ENCODE measurements at places on chromosomes 4 and X. TPM values are rescaled to one million over a fixed set of nuclear protein-coding genes. Genes with fewer than 3 reads are reported as not detected.

DNA sequence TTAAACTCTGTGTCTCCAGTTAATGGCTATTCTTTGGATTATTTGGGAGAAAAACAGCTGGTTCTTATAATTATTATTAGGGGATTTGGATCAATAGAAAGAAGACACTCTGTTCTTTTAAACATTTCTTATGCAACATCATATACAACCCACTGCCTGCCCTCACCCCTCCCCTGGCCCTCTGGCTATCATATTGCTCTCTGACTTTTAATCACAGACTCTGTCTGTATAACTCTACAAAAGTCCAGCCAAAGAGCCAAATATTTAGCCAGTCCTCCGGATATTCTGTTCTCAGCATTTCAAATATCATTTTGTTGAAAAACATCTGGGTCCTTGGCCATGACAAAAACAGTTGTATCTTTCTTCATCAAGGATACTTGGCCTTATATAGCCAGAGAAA, 19.0 kb upstream of the PACRGL start:
- DNase-seq, result no peak

The IBSP gene
- not detected for polyA plus RNA-seq

The TCEANC gene
- polyA plus RNA-seq, result 0.69 TPM

- no peak for DNase-seq
Measured at GRCh38 chr4:14883166-14883565, 119.1 kb upstream of the CPEB2 start.

The SYNPO2 gene
- 0.22 TPM for polyA plus RNA-seq

The SPACA5 gene
- not detected for polyA plus RNA-seq

The UGT8 gene
- 1.9 TPM for polyA plus RNA-seq

DNA sequence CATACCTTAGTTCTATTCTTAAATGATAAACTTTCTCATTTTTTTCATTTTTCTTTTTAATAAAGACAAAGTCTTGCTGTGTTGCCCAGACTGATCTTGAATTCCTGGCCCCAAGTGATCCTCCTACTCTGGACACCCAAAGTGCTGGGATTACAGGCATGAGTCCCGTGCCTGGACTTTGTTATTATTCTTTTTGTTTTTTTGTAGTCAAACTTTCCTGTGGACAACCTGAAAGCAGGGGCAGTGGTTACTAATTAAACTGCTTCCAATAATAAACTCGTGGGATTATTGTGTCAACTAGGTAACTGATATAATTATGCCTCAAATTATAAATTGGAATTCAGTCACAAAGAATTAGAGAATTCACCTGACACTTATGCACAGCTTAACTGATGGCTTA, 107.8 kb upstream of the RAPGEF2 start:
- DNase-seq, result no peak

- DNase-seq, result no peak
Measured at GRCh38 chr4:93828995-93829819, 654 bp downstream of the ATOH1 start.

Measured in mammary epithelial cell (primary cell).